Body of pancreas (tissue), 4 donors: ENCODE measurements at places on chromosomes 5 and 9. TPM values are rescaled to one million over a fixed set of nuclear protein-coding genes. Genes with fewer than 3 reads are reported as not detected.

DNA sequence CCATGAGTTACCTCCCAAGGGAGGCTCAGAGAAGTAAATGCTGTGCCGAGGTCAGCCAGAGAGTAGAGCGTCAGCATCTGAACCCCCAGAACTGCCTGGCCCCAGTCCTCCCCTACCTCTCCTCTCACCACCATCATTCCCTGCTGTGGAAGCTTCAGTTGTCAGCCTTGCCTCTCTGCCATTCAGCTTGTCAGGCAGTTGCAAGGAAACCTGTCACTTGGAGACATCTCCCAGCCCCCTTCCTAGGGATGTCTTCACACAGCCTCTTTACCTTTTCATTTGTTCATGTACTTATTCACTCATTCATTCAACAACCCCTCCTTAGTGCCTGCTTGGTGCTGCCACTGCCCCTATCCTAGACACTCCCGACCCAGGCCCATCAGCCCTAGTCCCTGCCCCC lies 2.1 kb downstream of the RGS14 start:
- peaks cover 18% of the 10 kb centered on the region for H3K4me1 ChIP-seq
- no peaks in the 10 kb centered on the region for H3K27me3 ChIP-seq
- H3K27ac ChIP-seq = no peak overlapping the region
- no peak for DNase-seq
- H3K36me3 ChIP-seq = no peaks in the 10 kb centered on the region
- H3K4me3 ChIP-seq = no peak overlapping the region

DNA sequence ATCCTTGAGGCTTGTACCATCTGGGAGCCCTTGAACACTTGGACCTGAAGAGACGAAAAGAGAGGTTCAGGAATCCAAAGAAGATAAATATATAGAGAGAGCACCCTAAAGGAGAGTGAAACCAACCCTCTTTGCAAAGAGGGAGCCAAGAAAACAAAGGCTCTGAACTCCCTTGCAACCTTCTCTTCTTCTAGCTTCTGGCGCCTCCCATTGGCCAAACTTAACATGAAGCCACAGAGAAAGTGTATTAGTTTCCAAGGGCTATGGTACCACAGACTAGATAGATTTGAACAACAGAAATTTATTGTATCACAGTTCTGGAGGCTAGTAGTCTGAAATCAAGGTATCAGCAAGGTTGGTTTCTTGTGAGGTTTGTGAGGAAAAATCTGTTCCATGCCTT lies 175.1 kb downstream of the HCN1 start:
- no peaks in the 10 kb centered on the region for H3K36me3 ChIP-seq
- H3K27ac ChIP-seq = no peak overlapping the region
- peak; percentile 78 for DNase-seq
- H3K4me1 ChIP-seq = no peaks in the 10 kb centered on the region

DNA sequence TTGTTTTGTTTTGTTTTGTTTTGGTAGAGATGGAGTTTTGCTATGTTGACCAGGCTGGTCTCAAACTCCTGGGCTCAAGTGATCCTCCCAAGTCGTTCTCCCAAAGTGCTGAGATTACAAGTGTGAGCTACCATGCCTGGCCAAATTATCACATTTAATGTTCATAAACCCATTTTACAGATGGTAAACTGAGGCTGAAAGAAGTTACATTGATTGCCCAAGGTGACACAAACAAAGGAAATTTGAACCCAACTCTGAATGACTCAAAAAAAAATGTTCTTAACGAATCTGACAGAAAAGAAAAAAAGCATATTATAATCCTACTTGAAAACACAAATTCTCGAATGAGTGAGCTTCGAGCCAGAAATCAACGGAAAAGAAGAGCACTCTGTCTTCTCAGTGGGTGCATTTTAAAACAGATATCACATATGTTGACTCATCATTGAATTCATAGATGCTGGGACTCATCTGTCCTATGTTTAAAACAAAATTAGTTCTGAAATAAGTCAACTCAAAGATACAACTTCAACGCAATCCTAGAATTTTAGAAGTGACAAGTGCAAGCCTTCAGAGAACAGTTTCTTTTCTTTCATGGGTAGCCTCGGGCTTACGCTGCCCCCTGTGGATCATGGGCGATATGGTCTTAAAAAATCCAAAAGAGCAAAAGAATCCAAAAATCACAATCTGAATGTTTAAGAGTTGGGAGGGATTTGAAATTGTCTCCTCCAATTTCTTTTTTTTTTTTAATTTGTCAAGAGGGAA lies 28.4 kb downstream of the TIMD4 start:
- no peak overlapping the region for H3K27ac ChIP-seq
- H3K4me1 ChIP-seq = no peaks in the 10 kb centered on the region
- H3K4me3 ChIP-seq = no peak overlapping the region
- DNase-seq = peak; percentile 9
- H3K36me3 ChIP-seq = no peaks in the 10 kb centered on the region

- DNase-seq = peak; percentile 41
- no peak within 1 kb of the TSS for H3K27ac ChIP-seq
- H3K4me3 ChIP-seq = no peak within 1 kb of the TSS
Observed at GRCh38 chr5:160312134-160312959, at the start of gene CCNJL. Gene CCNJL (minus strand): TSS chr5:160312564. CDS start chr5:160311923, 641 bp downstream.

GRCh38 chr5:177232358-177232757 lies 71.2 kb downstream of the RAB24 start:
- peaks cover 13% of the 10 kb centered on the region for H3K4me1 ChIP-seq
- H3K27me3 ChIP-seq = no peaks in the 10 kb centered on the region
- H3K36me3 ChIP-seq = peaks cover 3% of the 10 kb centered on the region
- no peak overlapping the region for H3K27ac ChIP-seq

Gene CARD9
- 1.3 TPM for total RNA-seq

Gene CATSPER3
- 0.52 TPM for total RNA-seq
